ENCODE measurements at places on chromosomes 7 and 10. TPM values are rescaled to one million over a fixed set of nuclear protein-coding genes. Genes with fewer than 3 reads are reported as not detected.

DNA sequence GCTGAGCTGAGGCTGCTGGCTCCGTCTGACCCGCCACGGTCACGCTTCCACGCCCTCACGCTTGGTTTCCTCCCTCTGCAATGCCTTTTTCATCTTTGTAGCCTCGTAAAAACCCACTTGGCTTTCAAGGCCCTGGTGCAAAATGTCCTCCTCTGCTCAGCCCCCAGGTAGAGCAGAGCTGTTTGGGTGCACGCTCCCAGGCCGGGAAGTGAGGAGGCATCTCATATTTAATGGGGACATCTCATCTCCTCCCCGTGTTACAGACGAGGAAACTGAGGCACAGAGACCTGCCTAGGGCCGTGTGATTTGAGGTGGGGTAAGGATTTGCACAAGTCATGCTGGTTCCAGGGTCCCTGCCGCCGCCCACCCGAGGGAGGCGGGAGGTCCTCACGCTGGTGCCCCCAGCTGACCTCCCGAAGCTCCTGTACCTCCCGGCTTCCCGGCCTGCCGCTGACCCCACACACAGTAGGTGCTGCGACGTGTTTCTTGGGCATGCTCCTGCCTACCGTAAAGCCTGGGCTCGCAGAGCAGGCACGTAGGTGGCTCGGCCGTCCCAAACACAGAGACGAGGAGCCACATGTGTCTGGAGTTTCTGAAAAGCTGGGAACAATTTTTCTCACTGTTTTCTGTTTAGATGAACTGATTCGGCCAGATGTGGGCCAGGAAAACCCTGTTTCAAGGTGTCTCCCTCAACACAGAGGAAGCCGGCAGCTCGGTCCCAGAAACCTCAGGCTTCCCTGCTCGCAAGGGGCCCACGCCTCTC, 11.5 kb downstream of the FOXL3 start:
- peak; percentile 43 for DNase-seq

- no peak for DNase-seq
These were observed 253.5 kb downstream of the NSUN6 start for GRCh38 chr10:18397906-18398305.

GRCh38 chr10:70657041-70657440, 15.3 kb upstream of the ADAMTS14 start:
- no peak for DNase-seq

DNA sequence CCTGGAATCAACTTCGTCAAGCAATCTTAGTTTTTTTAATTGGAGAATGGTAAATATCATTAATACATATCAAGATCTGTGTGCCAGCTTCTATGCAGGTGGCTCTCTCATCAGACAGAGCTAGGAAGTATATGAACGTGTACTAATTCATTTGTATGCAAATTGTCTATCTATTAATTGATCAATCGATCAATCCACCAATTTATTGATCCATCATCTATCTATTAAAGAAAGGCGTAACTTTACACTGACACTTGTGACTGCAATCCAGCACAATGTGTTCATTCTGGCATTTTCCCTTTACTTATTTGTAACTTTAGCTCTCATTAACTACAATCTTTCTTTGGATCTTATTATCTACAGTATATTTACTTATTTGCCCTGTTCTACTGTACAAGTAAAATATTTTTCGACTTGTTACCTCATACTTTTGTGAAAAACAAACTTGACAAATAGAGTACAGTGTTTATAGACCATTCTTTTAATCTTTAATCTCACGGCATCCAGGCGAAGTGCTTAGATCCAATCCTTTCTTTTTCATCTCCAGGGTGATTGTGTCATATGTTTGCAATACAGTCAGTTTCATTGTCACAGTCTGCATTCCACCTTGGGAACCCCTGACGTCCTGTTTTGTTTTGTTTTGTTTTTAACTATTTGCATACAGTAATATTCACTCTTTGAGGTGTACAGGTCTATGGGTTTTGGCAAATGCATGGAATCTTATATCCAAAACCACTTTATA, 22.0 kb upstream of the GHRHR start:
- DNase-seq, result no peak

GRCh38 chr7:34156336-34156735, 251.0 kb downstream of the BMPER start:
- DNase-seq, result no peak

DNA sequence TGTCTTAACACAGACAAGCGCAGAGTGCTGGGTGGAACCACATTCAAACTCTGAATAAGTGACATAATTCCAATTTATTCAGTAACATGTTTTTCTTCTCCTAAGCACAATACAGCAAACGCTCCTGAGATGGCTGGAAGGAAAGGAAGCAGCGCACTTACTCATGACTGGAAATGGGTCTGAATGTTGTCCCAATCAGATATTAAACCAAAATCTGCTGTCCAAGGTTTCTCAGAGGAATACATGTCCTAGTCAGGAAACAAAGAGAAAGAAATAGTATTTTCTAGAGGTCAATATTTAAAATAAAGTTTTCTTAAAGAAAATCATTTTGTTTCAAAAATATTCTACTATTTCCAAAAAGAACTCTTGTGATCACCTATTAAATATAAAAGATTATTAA, 14.0 kb downstream of the USP6NL start:
- no peak for DNase-seq

DNA sequence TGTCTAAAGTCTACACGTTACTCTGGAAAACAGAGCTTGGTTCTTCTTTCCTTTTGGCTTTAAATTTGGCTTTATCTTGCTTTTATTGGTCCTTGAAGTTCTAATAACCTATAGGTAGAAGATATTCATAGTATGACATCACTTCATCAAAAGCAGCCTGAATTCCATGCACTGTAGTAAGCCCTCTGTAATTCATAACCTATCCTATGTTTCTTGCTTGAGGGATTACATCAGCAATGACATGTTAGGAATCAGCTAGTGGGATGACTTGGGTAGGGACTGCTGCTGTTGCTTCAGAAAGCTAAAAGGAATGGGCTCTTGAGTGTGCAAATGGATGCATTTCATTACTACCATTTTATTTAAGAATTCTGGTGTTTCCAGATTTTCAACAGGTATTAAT, 184.9 kb downstream of the PTEN start:
- no peak for DNase-seq

DNA sequence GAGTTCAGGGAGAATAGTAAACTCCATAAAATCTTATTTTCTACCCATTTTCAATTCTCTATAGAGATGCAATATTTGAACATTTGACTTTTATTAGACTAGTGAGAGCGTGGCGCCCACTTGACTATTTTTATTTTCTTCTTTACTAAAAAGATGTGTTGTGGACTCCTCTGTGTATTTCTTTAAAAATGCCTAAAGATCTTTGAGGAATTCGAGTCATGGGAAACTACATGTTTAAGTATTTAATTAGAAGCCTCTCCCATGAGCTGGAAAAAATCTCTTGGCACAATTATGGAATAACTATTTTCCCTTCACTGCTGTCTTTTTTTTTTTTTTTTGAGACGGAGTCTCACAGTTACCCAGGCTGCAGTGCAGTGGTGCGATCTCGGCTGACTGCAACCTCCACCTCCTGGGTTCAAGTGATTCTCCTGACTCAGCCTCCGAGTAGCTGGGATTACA, 124.2 kb downstream of the ARHGAP12 start:
- DNase-seq, result no peak

GRCh38 chr10:103661198-103661950, 167.9 kb downstream of the NEURL1 start:
- peak; percentile 95 for DNase-seq

DNA sequence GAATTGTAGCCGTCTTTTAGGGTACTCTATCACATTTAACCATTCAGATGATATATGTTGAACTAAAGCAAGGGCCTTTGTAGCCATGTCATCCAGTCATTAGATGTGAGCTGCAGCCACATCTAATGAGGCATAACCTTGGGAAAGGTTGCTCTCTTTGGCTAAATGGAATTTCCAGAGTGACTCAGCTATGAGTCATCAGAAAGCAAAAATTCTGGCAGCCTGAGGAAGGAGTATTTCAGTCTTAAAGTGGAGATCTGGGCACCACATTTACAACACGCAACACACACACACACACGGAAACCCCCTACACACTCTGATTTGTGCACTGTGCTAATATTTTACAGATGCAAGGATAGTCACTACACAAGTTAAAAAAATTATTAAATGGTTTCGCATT, 176.9 kb upstream of the ZWINT start:
- no peak for DNase-seq

- DNase-seq, result no peak
These were observed 75.5 kb downstream of the ZNF777 start for GRCh38 chr7:149385195-149385950.

DNA sequence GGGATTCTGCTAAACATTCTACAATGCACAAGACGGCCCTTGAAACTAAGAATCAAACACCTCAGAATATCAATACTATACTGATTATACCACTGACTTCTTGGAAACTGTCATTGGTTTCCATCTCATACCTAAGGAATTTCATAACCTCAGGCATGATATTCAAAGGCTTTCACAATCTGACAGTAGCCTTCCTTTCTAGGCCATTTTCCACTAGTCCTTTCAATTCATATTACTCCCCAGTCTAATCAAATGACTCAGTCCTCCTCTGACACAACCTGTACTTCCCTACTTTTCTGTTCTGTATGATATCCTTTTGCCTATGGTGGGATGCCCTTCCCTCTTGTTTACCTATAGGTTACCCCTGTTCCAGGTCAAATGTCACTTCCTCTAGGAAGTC, 48.3 kb downstream of the CSTF2T start:
- DNase-seq, result no peak

GRCh38 chr7:155521743-155522398, 24.5 kb downstream of the CNPY1 start:
- DNase-seq, result no peak

- no peak for DNase-seq
These were observed 48.7 kb downstream of the WDFY4 start for GRCh38 chr10:48733329-48733728.

DNA sequence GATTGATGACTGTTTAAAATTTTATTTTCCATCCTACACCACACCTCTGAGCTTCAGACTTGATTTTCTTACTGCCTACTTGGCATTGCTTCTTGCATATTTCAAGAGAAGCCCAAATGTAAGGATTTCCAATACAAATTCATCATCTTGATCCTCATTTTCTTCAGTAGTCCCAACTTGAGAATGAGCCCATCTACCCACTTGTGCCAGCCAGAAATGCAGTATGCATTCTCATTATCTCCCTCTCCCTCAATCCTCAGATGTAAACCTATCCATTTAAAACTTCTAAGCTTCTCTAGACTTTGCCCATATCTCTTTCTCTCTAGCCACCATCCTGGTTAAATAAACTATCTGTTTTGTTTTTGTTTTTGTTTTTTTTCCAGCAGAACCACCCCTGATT, 22.4 kb upstream of the EGFR start:
- no peak for DNase-seq

ATOH7 gene
- total RNA-seq, result not detected

GBX1 gene
- total RNA-seq, result not detected

TRIM74 gene
- total RNA-seq, result not detected

ACTL6B gene
- not detected for total RNA-seq

OR2A1 gene
- not detected for total RNA-seq

ADIRF gene
- total RNA-seq, result 79.1 TPM

FAM185A gene
- total RNA-seq, result 15.9 TPM

NEUROG3 gene
- not detected for total RNA-seq

PHYHIPL gene
- 0.24 TPM for total RNA-seq

PLA2G12B gene
- not detected for total RNA-seq
